Right renal cortex interstitium (tissue), 3 donors: ENCODE measurements at places on chromosomes 7 and 10.

DNA sequence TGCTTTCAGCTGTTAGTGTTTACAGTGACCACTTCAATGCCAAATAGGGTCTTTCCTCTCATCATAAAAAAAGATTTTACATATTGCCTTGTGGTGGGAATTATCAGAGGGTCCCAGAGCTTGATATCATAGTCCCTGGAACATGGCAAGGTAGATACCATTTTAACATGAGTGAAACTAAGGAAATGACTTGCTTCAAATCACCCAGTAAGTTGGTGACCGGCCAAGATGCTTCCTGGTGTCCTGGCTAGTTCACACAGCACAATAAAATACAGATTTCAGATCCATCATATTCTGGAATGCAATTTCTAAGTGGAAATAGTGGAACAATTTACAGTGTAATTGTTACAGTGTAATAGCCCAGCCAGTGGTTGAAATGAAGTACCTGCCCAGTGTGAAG, 36.6 kb downstream of the CNNM1 start:
- no peak for DNase-seq

DNA sequence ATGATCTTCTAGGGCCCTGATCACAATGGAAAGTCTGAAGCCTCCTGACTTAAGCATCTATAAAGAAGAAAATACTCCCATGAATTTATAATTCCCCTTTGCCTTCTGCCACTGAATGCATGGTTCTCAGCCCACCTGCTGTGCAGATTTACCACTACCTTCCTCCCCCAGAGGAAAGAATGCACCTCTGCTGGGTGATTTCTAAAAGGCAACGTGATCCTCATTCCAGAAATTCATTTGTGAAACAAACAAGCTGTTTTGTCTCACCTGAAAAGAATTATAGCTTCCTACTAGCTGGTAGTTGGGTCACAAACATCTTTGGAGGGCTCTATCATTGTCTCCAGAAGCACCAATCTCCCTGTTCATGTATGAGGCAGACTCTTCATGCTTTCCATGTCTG, 320.2 kb downstream of the CDC14C start:
- DNase-seq, result no peak

DNA sequence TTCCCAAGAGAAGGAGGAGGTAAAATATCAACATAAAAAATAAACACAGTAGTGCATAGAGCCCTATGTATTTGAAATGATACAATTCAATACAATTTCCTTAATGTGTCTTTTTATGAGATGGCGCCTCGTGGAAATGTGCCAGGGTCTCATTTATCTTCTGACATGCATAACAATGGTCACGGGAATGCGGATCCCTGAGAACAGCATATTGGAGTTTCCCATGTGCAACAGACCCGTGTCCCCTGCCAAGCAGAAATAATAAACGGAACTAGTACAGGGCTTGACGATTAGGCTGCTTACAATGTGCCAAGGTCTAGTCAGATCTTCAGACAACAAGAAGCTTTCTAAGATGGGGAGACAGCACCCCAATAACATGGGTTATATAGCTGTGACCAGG, 217.9 kb downstream of the ARHGAP21 start:
- no peak for DNase-seq

DNA sequence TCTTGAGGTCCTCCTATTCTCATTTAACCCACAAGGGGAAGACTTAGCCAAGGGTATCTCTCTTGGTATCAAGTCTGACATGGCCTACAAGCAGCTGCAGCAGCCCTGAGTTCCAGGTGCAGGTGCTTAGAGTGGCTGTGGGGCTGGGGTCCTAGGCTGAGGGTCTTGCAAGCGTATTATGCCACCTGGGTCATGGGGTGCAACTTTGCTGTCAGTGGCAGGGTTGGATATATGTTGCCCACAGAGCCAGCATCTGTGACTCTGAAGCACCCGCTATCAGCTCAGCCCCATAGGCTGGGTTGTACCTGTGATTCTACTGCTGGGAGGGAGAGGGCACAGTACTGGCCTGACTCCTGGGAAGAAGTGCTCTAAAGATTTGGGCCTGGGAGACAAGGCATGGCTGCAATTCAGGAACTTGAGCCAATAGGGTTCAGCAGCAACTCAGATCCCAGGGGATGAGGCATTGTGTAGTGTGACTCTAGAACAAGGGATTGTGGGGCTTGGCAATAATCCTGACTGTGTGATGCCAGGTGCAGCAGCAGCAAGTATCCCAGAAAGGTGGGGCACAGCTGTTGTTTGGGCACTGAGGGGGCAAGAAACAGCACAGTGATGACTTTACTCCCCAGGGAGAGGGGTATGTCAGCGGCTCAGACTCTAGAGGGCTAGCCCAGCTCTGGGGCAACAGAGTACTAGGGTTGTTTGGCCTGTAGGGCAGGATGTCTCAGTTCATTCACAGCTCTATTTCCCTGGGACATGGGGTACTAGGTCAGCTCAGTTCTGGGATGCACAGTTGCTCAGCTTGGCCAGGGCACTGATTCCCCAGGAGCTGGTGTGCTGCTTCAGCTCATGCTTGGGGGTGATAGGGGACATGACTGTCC, 41.4 kb downstream of the NEURL1 start:
- DNase-seq, result no peak

- no peak for DNase-seq
Observed at GRCh38 chr7:43294080-43294630, 181.7 kb downstream of the HECW1 start.

- DNase-seq, result no peak
Observed at GRCh38 chr7:96800824-96801223, 91.2 kb upstream of the SEM1 start.

- DNase-seq, result no peak
Observed at GRCh38 chr7:38383281-38383680, 109.8 kb upstream of the TARP start.

GRCh38 chr10:91798649-91799611, 704 bp downstream of the TNKS2 start:
- DNase-seq, result peak; percentile 36

GRCh38 chr10:126394948-126395347, 6.7 kb upstream of the ADAM12 start:
- no peak for DNase-seq

DNA sequence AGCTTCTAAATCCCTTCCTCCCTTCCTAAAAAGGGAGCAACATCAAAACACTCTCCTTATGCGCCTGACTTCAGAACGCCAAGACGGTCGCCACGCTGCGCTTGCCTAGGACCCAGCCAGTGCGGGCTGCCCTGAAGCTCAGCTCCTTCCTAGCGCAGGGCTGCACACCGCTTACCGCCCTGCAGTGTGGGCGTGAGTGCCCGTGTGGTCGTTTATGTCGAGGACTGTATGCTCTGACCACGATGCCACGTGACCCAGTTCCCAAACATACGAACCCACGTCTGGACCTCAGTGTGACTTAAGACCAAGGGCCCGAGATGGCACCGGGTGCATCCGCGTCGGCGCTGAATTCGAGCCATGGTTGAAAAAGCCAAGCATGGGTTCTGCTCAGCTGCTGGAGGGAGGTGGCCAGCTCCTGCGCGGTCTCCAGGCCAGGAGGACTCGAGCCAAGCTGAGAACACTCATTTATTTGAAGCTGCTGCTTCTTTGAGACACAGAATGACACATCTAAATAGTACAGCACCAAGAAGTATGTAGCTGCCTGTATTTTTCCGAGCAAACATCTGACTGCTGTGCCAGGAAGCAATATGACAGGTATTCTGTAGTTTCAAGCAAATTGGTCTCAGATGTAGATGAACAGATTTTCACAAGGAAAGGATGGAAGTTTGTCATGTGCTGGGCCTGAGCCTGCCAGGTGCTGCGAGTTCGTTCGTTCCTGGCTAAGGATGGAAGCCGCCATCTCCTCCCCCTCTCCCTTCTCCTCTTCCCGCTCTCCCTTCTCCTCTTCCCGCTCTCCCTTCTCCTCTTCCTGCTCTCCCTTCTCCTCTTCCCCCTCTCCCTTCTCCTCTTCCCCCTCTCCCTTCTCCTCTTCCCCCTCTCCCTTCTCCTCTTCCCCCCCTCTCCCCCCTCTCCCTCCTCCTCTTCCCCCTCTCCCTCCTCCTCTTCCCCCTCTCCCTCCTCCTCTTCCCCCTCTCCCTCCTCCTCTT, 184.7 kb downstream of the EBF3 start:
- no peak for DNase-seq

GRCh38 chr10:95308389-95309302, 17.8 kb upstream of the PDLIM1 start:
- no peak for DNase-seq

DNA sequence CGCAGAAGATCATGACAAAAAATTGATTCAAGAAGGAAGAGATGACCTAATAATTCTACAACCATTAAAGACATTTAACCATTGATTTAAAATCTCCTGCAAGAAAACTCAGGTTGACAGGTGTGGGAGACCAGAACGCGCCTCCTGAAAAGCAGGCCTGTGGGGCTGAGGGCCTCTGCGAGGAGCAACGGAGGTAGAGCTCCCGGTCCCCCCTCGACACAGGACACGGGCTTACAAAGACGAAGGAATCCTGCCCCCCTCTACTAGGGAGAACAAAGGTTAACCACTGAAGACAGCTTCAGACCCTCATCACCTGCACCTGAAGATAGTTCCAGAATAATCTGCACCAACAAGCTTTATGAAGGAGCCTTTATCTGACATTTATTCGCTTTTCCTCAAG, 55.9 kb upstream of the INPP5A start:
- DNase-seq, result no peak

DNA sequence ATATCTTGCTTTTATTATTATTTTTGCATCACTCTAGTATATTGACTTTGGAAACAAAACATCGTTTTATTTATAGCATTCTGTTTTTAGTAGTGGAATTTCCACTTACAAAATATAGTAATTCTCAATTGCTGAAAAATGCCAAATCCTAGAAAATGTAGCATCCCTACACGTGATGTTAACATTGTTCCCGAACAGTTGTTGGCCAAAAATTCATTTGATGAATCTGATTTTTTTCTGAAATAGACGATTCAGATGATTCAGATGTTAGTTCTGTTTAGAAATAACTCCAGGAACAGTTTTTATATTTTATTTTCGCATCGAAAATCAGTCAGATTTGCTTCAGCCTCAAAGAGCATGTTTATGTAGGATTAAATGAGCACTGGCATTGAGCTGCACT, 122.4 kb downstream of the GFRA1 start:
- no peak for DNase-seq

DNA sequence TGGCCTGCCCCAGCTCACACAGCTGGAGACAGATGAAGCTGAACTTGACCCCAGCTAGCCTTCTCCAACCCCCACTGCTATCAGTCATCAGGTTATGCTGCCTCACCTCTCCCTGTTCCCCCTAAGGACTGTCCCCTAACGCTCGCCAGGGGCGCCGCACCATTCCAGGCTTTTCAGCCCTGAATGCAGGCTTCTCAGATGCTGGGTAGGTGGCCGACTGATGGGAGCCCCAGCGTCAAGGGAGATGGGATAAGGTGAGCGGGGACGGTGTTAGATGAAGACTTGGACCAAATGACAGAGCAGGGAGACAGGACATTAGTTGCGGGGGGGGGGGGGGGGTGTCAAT, 15.8 kb upstream of the OPALIN start:
- no peak for DNase-seq

- no peak for DNase-seq
Observed at GRCh38 chr7:144513334-144513733, 109.8 kb upstream of the NOBOX start.

GRCh38 chr7:6430271-6430940, 17.3 kb downstream of the DAGLB start:
- DNase-seq, result no peak

DNA sequence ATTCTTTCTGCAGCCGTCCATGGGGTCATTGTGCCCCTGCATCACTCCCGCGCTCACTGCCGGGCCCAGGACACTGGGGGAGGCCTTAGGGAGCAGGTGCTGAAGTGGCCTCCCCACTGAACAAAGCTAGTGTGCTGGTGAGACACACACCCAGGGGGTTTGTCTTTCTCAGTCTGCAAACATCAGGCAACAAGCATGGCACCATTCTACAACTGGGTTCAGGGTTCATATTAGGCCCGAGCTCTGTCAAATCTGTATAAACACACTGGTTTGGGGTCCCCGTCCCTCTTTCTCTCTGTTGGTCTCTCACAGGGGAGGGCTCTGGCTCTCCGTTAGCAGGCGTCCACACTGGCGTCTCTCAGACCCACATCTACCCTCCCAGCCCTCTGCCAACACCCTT, 11.1 kb upstream of the PPP2R2D start:
- no peak for DNase-seq

- DNase-seq, result no peak
Observed at GRCh38 chr10:50362547-50363125, 111.3 kb upstream of the ASAH2 start.

DNA sequence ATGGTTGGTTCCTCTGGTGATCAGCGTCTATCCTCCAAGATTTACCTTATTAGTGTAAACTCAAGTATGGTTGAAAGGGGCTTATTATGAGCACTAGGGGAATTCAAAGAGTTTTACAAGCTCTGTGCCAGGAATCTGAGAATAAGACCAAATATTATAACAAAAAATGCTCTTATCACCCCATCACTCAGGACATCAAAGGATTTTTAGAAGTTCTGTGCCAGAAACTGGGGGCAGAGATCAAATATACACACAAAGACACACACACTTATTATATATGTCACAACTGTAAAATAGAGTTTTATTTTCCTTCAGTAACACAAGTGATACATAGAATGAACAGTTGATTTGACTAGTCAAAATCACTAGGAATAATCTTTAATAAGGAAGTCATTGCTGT, 89.3 kb downstream of the MLLT10 start:
- DNase-seq, result no peak

DNA sequence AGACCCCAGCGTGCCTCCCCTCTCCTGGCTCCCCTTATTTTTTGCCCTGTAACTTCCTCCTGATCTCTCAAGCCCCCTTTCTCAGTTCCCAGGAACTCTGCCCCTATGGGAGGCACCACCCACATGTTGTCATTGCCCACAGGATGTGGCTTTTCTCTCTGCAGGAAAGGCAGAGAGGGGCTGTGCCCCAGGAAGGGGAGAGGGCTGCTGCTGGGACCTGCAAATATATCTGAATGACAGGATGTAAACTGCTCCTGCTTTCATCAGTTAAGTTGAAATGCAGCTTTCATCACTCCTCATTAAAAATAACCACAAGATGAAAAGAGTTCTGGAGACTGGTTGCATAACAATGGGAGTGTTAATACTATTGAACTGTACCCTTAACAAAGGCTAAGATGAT, 103.3 kb downstream of the CLEC2L start:
- DNase-seq, result no peak

DNA sequence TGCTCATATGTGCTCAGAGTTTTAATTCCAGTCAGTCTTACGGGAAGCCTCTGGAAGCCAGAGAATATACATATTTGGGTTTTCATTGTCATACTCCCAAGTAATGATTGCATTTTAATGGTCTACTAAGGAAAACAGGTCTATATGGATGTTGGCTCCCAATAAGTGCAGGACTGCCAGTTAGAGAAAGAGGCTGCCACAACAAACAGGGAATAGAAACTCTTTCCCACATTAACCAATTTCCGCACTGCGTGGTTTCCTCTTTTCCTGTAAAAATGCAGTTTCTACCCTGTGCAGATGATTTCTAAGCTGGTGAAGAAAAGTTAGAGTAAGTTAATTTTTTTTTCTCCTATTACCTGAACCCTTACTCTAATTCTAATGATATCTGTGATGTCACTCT, 78.2 kb downstream of the CCSER2 start:
- no peak for DNase-seq

GRCh38 chr7:64959072-64959747, 31.6 kb downstream of the ZNF117 start:
- DNase-seq, result no peak
